Activated naive CD4-positive, alpha-beta T cell treated with anti-CD3 and anti-CD28 coated beads, Interleukin-2, amount 50 U/mL, for 72 hours (primary cell): ENCODE measurements at places on chromosomes 3 and 15.

DNA sequence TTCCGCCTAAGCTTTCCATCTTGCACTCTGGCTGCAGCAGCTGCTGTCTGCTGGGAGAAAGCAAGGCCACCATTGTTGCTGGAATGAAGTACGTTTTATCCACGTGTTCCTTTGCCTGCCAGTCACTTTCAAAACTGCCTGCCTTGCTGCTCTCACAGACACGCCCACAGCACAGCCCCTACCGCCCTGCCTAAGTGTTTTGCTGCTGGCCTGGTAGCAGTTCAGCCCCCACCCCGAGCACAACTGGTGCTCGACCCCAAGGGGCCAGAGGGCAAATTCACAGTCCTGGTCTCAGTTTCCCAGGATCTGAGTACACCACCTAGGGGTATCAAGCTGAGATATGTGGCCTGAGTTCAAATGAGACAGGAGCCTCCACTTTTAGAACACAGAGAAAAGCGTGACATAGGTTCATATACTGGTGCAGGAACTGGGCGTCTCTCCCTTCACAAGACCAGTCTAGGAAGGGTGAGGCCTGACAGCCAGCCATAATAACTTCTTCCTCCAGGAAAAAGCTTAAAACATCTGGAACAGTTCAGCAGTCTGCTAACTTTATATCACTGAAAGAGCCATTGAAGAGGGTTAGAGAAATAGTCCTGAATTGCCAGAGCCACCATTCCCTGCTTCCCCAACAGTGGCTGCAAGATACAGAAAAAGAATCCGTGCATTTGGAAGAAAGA, 1012.3 kb downstream of the ZPLD1 start:
- DNase-seq, result no peak

DNA sequence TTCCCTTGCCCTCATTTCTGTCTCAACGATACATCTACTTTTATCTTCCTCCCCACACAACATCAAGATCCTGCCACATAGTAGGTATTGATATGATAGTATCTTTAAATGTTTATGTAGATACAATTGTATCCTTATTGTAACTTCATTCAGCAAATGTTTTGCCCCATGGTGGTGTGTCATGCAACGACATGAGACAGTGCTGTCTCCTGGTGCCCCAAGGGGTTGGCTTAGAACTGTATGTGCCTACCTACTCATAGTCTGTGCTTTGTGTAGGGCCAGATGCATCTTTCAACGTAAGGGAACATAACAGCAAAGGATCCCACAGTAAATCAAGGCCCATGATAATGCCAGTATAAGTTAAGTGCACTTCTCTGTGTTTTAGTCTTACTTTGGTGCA, 2.8 kb upstream of the CD47 start:
- no peak for DNase-seq

DNA sequence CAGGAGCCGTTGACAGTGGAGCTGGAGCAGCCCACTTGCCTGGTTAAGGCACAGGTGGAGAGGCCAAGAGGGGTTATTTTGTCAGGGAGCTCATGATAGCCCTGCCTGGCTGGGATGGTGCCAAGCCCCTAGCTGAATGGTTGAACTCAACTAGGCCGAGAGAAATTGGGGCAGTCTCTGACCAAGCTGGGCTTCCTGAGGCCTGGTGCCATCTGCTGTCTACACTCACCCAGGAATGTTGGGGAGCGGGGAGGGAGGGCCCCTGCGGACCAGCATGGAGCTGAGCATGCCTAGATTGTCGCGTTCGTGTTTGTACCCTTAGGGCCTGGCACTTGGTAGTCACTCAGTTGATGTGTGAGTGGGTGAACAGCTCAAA, 1.2 kb downstream of the BRPF1 start:
- no peak for DNase-seq

- DNase-seq, result no peak
Observed at GRCh38 chr3:147407498-147408187, 1.3 kb upstream of the ZIC4 start.

- no peak for DNase-seq
Observed at GRCh38 chr3:13494463-13495350, 14.6 kb downstream of the HDAC11 start.

- no peak for DNase-seq
Observed at GRCh38 chr3:52373676-52374075, 57.6 kb downstream of the DNAH1 start.

DNA sequence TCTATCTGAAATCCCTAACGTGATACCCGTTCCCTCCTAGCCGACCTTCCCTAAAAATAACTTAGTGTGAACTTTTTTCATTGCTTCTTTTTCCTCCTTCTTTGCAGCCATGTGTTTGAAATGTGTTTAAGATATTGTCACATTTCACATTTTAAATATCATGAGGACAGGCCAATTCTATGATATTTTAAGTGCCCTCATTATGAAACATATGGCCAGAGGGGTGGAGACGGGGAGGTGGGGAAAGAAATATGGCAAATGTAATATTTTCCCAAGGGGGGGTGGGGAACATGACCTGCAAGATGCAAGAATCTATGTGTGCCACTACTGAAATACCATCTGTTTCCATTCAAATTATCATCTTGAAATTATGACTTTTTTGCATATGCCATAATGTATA, 1039.2 kb downstream of the AGBL1 start:
- DNase-seq, result no peak

GRCh38 chr15:73605759-73606436, 27.3 kb downstream of the NPTN start:
- no peak for DNase-seq

DNA sequence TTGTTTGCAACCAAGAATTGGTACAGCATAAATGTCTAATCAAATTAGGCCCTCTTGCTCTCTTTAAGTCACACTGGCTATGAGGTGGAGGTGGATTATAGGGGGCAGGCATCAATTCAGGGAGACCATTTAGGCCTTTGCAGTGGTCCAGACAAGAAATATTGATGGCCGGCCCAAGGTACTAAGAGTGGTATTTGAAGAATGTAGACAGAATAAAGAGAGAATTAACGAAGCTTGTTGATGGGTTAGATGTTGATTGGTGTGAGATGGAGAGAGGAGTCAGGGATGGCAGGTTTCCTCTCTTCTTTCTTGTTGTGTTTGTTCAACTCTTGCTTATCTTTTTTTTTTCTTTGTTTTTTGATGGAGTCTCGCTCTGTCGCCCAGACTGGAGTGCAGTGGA, 48.5 kb downstream of the PIK3CA start:
- no peak for DNase-seq

DNA sequence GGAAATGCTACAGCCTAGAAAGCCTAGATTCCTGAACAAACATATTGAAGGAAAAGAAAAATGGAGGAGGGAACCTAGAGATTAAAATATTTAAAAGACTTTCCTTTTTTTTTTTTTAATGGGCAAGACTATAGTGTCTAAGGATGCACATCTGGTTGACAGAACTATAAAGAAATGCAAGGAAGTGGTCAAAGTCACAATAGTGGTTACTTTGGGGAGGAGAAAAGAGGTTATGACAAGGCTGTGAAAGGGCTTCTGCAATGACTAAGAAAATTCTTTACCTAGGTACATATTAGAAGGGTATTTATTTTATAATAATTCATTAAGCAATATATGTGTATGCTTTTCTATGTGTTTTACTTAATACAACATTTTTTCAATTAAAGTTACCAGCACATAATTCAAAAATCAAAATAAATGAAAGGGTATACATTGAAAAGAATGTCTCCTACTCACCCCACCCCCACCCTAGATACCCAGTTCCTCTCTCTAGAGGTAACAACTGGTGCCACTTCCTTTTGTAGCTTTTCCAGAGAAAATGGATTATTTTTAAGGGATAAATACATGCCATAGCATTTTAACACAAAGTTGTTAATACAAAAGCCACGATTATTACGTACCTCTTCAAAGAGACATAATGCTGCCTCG, 70.1 kb downstream of the HERC1 start:
- DNase-seq, result no peak

- DNase-seq, result no peak
Observed at GRCh38 chr3:48388966-48389365, 16.9 kb downstream of the FBXW12 start.

GRCh38 chr3:121399820-121400219, 146.0 kb downstream of the POLQ start:
- DNase-seq, result no peak

DNA sequence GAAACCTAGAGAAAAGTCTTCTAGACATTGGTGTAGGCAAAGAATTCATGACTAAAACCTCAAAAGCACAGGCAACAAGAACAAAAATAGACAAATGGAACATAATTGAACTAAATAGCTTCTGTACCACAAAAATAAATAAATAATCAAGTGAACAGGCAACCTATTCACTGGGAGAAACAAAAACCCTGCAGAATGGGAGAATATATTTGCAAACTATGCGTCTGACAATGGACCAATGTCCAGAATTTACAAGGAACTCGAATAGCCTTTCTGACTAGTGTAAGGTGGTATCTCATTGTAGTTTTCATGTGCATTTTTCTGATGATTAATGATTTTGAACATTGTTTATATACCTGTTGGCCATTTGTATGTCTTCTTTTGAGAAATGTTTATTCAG, 37.0 kb upstream of the GCSAM start:
- no peak for DNase-seq

GRCh38 chr3:174233511-174233910, 625.6 kb upstream of the NAALADL2 start:
- DNase-seq, result no peak

DNA sequence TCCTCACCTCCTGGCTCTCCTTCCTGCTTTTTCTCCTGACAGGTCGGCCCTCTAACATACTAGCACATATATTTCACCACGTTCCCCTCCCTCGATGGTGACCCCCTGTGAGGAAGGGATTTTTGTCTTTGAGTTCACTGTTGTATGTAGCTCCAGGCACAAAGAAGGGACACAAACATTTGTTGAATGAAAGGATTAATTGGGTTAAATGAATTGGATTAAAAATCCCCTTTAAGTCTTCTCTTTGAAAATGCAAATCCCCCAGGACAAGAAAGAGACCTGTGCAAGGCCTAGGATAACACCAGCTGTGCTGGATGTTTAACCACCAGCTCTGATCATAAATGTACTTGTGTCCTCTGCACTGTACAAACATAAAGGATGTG, 3.3 kb downstream of the CALML4 start:
- DNase-seq, result no peak

GRCh38 chr3:151384741-151385174, at the start of gene P2RY12:
Gene P2RY12, minus strand, starts transcription at chr3:151384753. Its CDS starts 45,908 bp downstream, at chr3:151338845.
- DNase-seq, result no peak

DNA sequence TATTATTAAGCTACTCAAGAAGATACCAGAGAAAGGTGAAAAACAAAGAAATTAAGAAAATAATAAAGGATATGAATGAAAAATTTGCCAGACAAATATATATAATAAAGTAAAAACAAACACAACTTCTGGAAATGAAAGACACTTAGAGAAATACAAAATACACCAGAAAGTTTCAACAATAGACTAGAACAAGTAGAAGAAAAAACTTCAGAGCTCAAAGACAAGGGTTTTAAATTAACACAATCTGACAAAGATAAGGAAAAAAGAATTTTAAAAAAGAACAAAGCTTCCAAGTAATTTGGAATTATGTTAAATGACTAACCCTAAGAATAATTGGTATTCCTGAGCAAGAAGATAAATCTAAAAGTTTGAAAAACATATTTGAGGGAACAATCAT, 135.3 kb downstream of the PLCH1 start:
- no peak for DNase-seq

DNA sequence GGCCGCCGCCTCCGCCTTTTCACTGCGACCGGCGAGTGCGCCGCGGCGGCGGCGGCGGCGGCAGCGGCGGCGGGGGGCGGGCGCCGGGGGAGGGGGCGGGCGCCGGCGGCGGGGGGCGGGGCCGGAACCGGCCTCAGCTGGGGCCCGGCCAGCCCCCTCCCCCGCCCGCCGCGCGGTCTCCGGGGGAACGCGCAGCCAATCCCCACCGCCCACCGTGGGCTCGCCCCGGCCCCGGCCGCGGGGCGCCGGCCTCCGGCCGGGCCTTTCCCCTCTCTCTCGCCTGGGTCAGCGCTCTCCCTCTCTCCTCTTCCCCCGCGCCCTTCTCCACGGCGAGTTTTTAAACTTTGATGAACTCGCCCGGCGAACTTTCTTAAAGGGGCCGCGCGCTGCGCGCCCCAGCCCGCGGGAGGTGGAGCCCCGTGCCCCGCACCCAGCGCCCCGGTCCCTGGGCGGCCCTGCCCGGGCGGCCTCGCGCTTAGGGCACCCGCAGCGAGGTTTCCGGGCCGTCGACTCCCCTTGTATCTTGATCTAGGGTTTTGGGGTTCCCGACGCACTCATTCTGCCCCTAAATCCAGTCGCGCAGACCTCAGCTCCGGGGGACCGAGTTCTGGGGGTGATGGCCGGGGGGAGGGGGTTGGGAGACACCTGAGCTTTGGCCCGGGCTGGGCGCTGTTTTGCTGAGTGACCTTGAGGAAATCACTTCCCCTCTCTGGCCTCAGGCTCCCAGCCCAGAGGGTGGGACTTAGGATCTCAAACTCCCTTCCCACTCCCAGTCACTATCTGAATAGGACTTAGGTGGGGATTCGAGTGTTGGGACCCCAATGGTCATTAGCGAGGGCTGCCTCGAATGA, at the start of gene RBPMS2:
TSS of gene RBPMS2 (minus strand) at position 39 of the 851 bp plus-strand sequence. CDS start 270 bp downstream, outside the sequence.
- DNase-seq, result no peak

DNA sequence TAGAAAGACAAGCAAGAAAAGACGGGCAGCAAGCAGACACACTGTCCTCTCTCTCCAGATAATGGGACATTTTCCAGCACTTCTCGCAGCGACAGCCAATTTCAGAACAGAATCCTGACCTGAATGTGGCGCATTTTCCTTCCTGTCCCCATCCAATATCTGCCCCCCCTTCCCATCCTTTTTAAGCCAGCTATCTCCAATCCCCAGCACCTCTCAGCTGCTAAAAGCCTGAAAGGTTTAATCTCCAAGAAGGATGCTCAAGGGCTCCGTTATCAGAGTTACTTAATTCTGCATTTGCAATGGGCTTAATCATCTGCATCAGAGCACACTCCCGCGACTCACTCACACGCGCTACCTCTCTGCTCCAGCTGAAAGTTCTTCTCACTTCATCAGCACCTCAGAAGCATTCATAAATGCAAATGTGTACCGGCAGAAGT, 50.5 kb downstream of the SRGAP3 start:
- no peak for DNase-seq

DNA sequence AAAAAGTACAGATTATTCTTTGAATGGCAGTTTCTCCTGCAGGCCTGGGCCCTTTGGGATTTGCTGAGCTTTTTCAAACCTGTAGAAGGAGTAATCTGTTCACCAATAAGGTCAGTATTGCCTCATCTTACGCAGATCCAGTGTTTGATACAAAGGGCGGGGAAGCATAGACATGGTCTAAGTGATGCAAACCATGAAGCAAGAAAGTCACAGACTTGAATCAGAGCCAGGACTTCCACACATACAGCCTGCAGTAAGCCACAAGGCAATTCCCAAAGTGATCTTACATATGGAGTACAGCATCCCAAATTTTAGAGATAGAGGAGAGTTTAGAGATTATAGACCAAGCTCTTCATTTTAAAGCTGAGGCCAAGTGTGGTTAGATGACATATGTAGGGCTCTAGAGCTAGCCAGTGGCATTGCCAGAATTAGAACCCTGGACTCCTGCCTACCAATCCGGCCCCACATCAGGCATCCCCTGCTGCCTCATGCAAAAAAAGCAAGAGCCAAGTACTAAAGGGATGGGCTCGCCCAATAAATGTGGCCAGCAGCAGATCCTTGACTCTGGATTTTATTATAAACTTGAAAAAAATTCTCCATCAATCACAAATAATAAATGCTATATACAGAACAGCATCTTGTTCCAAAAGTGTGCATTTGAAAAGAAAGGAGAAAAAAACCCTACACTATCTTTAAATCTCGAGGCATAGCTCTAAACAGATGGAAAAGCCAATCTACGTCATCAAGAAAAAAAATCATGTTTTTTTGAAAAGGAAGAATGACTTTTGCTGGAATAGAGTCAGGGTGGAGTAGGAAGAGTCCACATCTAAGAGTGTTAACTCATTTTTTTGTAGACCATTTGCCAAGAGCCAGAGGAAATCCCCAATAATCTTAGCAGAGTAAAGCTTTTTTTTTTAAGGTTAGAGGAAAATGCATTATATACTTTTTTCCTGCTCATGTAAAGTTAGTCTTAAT, 24.0 kb downstream of the ABI3BP start:
- DNase-seq, result no peak
